ENCODE measurements at places on chromosomes 7 and 10.

GRCh38 chr7:127252778-127253280 is at the start of gene GRM8:
Gene GRM8 (minus strand): TSS chr7:127252941.
- peak; percentile 45 for DNase-seq

DNA sequence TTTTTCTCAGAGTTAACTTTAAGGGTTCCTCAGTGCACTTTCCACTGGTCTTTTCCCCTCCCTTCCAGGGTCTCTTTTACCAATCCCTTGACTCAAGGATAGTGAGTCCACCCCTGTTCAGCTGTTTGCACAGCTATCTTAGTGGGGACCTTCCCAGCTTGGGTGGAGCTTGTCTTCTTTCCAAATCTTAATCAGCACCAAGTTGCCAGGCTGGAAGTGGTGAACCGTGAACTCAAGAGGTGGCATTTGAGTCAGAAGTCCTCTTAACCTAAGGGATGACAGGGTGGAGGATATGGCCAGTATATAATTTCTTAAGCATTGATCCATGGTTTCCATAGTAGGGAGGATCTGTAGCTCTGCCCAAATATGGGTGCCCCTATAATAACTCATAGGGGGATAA is 25.0 kb downstream of the MAPK8 start:
- DNase-seq = no peak

DNA sequence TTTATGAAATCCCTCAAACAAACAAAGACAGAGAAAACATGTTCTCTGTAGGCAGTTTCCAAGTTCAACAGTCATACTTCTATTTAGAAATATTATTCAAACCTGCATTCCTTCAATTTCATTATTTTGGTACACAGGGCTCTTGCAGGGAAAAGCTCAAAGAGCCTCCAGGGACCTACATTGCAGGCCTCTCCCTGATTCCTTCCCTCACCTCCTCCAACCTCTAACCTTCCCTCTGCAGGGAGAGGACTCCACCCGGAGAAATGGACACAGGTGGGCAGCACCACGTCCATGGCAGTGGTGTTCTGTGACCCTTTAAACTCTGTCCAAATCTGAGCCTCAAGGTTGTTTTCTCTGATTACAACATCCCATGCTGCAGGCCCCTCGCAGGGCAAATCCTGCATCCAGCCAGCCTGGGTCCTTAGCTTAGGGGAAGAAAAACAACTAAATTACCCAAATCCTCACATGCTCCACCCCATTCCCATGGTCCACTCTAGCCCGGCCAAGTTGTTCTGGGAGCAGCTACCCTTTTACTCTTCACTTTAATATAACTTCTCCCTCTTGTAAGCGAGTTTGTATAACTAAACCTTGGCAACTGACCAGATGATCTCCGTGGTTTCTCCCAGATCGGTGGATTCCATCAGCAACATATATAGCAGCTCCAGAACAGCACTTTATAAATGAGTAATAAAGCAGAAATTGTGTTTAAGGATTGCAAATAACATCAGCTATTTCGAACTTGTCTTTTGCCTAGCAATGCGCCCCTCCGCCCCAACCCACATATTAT is 129.8 kb downstream of the CUBN start:
- DNase-seq = peak; percentile 51

GRCh38 chr10:119375574-119376272 is 166.8 kb downstream of the RGS10 start:
- DNase-seq = peak; percentile 16

- no peak for DNase-seq
Measured at GRCh38 chr7:138067774-138068173, 8.5 kb upstream of the AKR1D1 start.

- DNase-seq = peak; percentile 78
Measured at GRCh38 chr10:122113161-122113944, 124.4 kb downstream of the TACC2 start.

DNA sequence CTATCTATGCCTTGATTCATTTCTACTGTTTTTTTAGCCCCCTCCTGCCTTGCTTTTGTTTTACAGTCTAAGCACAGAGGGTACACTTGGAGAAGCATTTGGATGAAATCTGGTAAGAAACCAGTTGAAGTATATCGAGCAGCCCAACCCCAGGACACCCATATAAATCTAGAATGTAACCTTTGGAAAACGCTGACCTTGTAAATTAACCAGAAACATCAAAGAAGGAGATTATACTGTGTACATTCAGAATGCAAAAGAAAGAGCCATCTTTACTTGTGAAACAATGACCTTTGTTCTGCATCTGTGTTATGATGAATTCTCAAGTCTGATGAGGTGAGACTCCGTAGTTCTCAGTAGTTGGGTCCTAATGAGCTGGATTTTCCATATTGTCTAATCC is 49.3 kb upstream of the RAB18 start:
- DNase-seq = no peak

DNA sequence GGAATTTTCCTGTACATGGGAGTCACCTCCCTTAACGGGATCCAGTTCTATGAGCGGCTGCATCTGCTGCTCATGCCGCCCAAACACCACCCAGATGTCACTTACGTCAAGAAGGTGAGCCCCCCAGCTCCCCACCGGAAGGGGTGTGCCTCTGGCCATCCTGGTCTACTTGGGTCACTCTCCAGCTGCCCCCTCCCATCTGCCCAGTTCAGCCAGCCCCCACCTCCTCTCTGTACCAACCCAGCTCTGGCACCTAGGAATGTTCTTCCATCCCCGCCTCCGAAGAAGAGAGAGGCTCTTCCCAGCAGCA is 5.0 kb downstream of the FASTK start:
- no peak for DNase-seq

- peak; percentile 95 for DNase-seq
Measured at GRCh38 chr7:4725014-4725849, 43.1 kb downstream of the FOXK1 start.

GRCh38 chr10:29926693-29927048 is 132.7 kb downstream of the JCAD start:
- DNase-seq = peak; percentile 46

DNA sequence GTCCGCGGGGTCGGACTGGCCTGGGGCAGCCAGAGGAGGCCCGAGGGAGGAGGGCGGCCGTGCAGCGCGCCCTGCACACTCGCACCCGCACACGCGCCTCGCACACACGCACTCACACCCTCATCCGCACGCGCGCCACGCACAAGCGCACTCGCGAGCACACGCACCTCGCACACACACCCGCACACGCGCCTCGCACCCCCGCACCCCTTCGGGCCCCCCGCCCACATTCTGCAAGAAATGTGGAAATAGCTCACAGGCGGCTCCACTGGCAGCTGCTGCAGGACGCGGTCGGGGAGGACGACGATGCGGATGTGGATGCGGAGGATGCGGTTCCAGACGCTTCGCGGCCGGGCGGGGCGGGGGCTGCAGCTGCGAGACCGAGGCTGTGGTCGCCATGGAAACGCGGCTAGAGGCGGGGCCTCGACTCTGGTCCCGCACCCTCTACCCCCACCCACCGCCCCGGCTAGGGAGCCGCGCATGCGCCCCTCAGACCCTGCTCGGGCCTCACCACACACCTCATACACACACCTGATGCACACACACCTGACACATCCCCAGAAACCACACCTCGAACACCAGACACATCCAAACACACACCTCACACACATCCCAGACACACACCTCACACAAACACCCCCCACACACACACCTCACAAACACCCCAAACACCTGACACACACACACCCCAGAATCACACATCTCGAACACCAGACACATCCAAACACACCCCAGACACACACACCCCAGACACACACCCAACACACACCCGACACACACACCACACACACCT is at the start of gene CALY:
TSS of gene CALY (minus strand) at position 320 of the 793 bp plus-strand sequence. CDS start 7,907 bp downstream, outside the sequence.
- no peak for DNase-seq

DNA sequence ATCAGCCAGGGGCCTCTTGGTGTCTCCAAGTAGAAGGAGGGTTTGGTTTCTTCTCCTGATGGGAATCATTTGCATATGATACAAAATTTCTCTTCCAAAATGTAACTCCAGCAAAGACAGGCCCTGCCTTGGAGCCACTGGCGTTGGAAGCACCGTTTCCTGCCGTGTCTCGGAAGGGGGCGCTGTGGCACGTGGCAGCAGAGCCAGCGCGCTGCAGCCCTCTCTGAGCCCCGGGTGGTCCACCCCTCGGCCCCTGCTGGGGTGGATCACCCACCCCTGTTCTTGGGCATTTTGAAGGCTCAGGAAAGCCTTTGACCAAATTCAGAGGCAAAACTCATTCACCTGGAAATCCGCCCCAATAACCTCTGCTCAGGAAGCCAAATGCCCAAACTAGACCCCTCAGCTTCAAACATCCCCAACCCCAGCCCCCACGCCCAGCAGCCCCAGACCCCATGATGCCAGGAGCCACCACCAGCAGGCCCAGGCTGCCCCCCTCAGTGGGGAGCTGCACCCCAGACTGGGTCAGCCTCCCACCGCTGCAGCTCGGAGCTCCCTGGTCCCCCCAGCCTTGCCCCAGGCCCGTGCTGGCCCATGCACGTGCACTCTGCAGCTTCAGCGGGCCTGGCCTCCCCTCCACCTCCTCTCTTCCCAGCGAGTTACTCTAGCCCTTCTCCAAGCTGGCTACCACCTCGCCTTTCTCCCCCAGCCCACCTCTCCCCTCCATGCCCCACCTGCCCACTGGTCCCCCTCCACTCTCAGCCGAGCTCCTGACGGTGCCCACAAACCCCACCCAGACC is 29.5 kb upstream of the ELFN1 start:
- DNase-seq = no peak

GRCh38 chr7:158252081-158252836 is 335.4 kb downstream of the PTPRN2 start:
- DNase-seq = no peak

GRCh38 chr7:39269034-39269433 is 291.3 kb downstream of the POU6F2 start:
- DNase-seq = no peak

DNA sequence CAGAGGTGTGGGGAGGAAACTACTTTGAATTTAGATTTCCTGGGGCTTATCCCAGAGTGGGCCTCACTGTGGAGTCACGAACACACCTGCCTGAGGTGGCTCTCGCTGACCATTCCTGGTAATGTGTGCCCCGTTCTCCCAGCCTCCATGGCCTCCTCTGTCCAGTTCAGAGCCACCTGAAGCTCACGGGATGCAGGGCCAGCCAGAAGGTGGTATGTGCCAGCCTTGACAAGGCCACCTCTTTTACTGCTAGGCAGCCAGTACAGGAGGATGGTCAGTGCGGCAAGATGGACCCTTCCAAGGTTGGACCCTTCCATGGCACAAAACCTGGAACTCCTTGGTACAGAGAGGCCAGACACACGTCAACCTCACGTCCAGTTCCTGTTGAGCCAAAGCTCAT is 210.3 kb downstream of the DNAJB6 start:
- no peak for DNase-seq

DNA sequence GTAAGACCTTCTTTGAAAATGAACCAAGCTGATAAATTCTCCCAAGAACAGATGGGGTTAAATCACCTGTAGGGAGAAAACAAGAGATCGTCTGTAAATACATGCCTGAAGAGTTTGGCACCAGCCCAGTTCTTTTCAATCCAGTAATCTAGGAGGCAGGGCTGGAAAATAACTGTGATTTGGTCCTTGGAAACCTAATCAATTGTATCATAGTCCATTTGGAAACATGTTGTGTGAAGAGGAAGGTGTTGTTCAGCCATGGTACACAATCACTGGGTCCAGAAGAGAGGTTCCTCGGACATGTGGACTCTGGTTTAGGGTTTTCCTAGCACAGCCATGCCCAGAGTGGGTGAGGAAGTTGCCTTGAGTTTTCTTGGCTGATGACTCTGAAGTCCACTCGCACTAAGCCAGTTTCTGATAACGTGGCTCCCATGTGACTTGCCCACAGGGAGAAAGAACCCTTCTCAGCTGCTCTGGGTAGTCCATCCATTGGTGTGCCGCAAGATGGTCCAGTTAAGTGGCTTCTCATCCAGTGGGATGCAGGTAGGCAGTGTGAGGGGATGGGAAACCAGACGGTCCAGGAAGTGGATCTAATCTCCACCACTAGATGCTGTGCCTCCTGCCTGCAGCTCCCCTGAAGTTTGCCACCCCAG is 5.1 kb downstream of the BLNK start:
- no peak for DNase-seq

DNA sequence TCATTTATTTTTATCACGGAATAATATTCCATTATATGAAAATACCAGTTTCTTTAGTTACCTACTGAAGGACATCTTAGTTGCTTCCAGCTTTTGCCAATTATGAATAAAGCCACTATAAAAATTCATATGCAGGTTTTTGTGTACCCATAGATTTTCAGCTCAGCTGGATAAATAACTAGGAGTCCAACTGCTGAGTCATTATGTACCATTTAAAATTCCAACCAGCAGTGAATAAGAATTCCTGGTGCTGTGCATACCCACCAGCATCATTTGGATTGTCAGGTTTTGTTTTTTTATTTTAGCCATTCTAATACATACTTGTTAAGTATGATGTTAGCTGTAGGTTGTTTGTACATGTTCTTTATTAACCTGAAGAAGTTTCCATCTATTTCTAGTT is 14.5 kb downstream of the FAM24B start:
- peak; percentile 70 for DNase-seq

GRCh38 chr10:131706952-131707351 is 193.9 kb upstream of the PPP2R2D start:
- DNase-seq = no peak

DNA sequence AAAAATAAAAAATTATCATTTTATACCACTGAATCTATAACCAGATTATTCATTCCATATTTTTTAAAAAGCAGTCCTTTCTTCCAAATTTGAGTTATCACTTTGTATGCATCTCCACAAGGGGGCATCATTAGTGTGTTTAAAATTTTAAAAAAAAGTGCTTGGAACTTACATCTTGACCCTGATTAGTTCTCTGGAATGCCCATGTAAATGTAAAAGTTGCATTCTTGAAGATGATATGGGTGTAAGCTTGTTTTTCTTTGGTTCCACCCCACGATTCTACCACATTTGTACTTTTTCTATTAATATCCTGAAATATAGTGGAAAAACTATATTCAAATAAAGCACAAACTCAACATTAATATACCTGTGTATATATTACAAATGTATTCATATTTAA is 144.9 kb downstream of the ELAPOR2 start:
- DNase-seq = peak; percentile 25

DNA sequence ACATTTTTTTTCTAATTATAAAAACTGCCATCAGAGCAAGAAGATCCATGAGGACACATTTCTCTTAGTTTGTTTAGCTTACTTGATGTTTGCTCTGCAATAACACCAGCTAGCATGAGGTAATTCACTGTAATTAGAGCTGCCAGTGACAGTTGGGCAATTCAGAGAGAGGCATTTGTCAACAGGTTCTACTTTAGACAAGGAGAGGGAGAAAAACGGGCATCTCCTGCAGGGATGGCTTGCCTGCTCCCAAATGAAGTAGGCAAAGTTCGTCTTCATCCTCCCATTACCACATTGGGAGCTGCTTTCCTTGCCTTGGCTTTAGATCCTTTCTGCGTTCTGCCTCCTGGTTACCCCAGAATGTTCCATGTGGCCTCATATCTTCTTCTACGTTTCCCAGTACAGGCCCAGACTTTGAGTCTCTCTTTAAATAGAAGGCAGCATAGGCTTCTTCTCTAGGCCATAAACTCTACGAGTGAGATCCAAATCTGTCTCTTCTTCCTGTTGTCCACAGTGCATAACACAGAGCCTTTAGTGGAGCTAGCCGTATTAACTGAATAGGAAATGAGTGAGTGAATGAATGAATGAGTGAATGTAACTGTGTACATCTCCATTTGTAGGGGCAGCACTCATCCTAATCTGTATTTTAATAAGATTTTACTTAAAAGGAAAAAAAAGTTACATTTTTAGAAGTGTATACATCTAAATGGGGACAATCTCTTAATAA is 21.2 kb downstream of the ASB15 start:
- no peak for DNase-seq
